ENCODE measurements at places on chromosomes 2 and 18. TPM values are rescaled to one million over a fixed set of nuclear protein-coding genes. Genes with fewer than 3 reads are reported as not detected.

DNA sequence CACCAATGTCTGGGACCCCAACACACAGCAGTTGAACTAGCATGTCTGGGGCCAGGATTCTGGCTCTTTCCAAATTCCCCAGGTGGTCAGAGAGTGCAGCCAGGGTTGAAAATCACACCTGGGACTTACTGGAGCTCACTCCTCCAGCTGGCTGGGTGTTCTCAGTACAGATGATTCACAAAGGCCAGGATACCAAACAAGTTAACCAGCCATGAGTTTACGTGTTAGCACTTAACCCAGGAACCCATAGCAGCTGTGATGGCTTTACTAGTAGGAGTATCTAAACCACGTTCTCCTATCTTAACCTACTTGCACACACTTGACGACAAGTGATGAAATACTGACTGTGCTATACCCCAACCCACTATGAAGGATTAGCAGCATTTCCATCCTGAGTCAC is 222.8 kb downstream of the FBXO15 start:
- no peak for DNase-seq

The MYL12A gene
- polyA plus RNA-seq: 513 TPM

DNA sequence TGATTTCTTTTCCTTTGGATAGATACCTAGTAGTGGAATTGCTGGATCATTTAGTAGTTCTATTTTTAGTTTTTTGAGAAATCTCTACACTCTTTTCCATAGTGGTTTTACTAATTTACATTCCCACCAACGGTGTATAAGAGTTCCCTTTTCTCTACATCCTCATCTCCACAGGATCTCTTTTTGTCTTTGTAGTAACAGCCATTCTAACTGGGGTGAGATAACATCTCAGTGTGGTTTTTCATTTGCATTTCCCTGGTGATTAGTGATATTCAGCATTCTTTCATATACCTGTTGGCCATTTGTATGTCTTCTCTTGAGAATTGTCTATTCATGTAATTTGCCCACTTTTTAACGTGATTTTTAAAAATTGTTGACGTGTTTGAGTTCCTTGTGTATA is 13.8 kb downstream of the RFTN2 start:
- no peak for DNase-seq

DNA sequence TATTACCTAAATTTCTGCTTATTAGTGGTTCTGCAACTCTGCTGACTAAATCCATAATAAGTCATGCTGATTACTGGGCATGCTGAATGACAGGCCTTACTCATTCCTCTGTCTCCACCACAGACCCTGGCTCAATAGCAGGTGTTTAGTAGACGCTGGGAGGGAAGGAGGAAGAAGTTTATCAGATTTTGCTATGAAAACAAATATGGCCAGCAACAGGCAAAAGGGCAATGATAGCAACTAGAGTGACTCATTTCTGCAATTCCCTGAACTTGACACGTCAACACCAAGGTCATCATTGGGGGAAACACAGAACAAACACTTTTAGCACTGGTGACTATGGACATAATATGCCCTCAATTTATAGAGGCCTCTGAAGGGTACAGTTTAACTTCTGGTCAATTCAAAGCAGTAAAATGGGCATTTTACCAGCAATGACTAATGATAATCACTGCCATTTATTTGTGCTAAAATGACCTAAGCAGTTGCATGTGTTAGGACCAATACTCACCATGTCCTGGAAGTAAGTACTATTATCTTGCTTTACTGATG is 35.2 kb downstream of the TMEM163 start:
- DNase-seq: no peak

The TTN gene
- polyA plus RNA-seq: 0.99 TPM

The SERPINB12 gene
- polyA plus RNA-seq: not detected

DNA sequence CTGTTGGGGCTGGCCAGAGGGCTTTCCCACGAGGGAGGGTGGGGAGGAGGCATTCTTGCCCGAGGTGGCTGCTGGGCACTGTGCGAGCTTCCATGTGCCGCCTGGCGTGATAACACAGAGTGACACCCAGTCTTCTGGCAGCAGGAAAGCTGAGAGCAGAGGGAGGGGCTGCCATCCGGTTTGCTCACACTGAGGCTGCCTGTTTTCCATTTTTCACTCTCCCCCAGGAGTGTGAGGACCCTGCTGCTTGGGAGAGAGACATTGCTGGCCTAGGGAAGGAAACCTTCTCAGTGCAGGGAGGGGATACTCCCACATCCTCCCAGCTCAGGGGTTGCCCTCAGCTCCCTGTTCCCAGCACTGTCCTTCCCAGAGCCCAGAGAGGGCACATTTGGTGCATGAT is 73.1 kb downstream of the INHBB start:
- DNase-seq: no peak

DNA sequence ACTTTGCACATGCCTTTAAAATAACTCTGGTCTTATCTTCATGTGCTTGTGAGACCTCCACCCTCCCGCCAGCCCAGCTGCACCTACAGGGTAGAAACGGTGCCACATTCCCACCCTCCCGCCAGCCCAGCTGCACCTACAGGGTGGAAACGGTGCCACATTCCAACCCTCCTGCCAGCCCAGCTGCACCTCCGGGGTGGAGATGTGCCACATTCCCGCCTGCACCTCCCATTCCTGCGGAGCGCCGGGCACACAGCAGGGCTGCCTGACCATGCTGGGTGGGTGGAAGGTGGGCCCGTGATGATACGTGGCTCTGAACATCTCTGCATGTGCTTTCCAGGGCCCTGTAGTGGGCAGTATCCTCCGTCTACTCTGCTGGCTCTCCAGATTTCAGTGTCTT is 243.7 kb upstream of the PXDN start:
- DNase-seq: no peak

The STPG4 gene
- polyA plus RNA-seq: not detected

- DNase-seq: no peak
These were observed 97.3 kb upstream of the MYCN start for GRCh38 chr2:15842758-15843666.

The GALNT14 gene
- polyA plus RNA-seq: 47.3 TPM

- no peak for DNase-seq
These were observed 396.5 kb upstream of the SALL3 start for GRCh38 chr18:78582898-78583738.

The ANKRD44 gene
- 10.5 TPM for polyA plus RNA-seq

The TRIM54 gene
- polyA plus RNA-seq: 3.2 TPM

GRCh38 chr2:63056107-63057050 is 5.7 kb downstream of the OTX1 start:
- no peak for DNase-seq

DNA sequence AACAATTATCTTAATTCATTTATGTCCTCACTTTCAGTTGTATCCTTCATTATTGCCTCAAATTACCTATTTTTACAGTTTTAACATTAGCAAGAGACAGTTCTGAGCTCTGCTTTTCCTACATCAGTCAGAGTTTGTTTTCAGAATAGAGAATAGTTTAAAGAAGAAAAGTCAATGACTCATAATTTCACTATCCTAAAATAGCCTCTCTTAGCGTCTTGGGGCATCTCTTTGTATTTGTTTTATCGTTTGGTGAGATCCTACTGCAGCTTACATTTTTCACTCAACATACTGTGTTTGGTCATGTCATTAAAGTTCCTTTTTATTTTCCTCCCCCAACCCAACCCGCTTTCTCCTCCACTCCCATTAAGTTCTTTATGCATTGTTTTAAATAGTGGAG is 3.8 kb downstream of the SEC11C start:
- no peak for DNase-seq

DNA sequence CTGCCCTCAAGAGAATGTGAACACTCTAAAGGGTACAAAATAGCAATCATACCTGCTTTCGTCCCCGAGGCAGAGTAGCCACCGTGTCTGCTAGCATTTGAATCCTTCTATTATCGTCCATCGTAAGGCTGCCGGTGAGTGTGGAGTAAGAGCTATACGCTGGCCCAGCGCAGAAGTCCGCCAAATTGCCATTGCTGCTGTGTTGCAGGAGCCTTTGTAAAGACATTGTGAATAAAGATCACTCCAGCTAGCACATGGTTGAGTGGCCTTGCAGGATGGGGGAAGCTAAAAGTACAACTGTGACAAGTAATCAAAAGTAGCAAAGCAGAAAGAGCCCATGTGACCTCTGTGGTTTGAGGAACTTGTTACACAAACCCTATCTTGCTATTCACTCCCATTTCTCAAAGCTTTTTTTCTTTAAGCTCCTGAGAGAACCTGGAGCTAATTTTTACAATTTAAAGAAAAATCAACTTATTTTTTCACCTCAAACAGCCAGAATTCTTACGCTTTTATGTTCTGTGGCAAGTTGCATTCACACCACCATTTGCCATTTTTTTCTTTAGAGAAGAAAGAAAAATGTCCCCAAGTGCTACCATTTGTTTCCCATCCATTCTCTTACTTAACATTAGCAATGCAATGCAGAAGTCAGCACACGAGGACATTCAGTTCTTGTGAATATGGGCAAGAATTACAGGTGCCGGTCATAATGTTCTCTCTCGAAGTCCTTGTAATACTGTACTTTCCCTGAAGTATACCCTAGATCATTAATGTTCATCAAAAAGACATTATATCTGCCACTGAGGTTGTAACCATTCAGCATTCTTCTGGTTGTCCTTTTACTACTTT is at the start of gene CYTIP:
TSS of gene CYTIP (minus strand) at position 295 of the 846 bp plus-strand sequence. CDS start at position 226, 69 bp downstream.
- no peak for DNase-seq

- no peak for DNase-seq
These were observed 3.2 kb upstream of the PDK1 start for GRCh38 chr2:172552547-172553291.

The SERPINB4 gene
- polyA plus RNA-seq: not detected

The PROM2 gene
- polyA plus RNA-seq: 31.0 TPM

The IL18R1 gene
- 2.5 TPM for polyA plus RNA-seq

The PMS1 gene
- polyA plus RNA-seq: 40.9 TPM

DNA sequence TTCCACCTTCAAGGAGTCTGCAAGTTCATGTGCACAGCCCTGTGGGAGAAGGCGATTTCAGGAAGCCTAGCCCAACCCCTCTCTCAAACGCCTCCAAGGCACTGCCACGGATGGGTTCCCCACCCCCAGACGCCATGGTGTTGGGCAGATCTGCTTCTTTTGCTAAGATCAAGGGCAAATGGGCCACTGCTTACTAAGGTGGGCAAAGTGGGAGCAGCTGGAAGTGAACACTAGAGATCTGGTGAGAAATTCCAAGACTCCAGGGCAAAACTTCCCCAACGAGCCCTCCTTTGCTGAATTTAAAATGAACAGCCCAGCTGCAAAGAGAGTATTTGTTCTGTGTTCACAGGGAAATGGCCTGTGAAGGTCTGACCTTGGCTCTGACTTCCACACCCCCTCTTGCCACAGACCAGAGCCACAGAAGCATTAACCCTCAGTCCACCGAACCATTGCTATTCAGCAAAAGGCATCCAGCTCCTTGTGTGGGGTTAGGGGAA is 45.1 kb upstream of the ZBTB7C start:
- no peak for DNase-seq

DNA sequence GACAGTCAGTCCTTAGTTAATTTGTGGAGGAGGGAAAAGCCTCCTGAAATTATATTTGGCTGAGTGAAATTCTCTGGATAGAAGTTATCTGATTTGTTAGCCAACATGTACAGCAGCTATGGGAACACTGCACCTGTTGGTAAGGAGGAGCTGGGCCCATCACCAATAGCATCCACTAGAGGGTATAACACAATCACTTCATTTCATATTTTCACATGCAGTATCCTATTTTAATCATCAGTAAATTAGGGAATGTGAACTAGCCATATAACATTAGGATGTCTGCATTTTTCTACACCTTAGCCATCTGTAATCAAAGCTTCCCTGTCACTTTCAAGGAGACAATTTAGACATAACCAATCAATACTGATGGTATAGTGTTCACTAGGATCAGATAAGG is 818.4 kb upstream of the CDH2 start:
- no peak for DNase-seq

- no peak for DNase-seq
These were observed 17.7 kb upstream of the CNDP1 start for GRCh38 chr18:74516271-74517235.

The GREB1L gene
- 2.8 TPM for polyA plus RNA-seq

GRCh38 chr2:111656894-111657293 is 227.1 kb downstream of the ANAPC1 start:
- no peak for DNase-seq

The AKAIN1 gene
- not detected for polyA plus RNA-seq

GRCh38 chr2:235330775-235331451 is 162.9 kb upstream of the AGAP1 start:
- DNase-seq: no peak

- no peak for DNase-seq
These were observed 735.2 kb downstream of the GALR1 start for GRCh38 chr18:77984833-77985232.

DNA sequence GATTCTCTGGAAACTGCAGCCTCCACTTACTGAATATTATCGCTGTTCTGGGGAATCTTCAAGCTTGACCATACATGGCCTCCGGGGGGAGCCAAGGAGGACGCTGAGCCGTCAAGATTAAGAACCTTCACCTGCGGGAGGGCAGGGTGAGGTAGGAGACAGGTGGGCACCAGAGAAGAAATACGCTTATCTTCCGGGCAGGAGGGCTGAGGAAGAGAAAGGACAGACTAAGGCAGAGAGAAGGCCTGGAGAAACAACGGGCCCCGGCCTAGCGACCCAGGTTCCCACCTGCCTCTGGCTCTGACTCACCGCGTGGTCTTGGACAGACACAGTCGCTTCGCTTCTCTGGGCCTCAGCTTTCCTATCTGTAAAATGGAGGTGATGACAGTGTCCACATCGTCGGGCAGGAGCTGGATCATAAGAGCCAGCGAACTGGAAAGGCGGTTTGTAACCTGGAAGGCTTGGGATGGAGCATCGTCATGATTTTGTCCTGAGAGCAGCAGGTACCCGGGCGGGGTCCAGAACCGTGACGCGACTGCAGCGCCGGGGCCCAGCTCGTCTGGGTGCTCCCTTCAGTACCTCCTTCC is 659 bp downstream of the ZNF142 start:
- DNase-seq: no peak

DNA sequence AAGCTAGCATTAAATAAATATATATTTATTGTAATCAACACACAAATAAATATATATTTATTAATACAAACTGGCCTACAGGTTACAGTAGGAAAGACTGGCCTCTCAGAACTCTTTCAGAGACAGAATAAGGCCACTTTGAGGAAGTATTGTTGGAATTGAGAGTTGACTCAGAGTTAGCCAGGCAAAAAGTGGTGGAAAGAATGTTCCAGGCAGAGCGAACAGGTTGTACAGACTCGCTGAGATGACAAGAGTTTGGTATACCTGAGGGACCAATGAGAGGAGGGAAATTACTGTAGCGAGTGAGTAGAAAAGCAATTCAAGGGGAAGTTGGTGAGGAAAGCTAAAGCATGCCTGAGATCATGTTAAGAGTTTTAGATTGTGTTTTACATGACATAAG is 19.0 kb upstream of the XDH start:
- no peak for DNase-seq

All from right renal cortex interstitium (tissue), 3 donors.